ENCODE measurements at places on chromosomes 11 and 22.

- DNase-seq = no peak
These were observed 13.7 kb downstream of the ETS1 start for GRCh38 chr11:128573638-128574037.

DNA sequence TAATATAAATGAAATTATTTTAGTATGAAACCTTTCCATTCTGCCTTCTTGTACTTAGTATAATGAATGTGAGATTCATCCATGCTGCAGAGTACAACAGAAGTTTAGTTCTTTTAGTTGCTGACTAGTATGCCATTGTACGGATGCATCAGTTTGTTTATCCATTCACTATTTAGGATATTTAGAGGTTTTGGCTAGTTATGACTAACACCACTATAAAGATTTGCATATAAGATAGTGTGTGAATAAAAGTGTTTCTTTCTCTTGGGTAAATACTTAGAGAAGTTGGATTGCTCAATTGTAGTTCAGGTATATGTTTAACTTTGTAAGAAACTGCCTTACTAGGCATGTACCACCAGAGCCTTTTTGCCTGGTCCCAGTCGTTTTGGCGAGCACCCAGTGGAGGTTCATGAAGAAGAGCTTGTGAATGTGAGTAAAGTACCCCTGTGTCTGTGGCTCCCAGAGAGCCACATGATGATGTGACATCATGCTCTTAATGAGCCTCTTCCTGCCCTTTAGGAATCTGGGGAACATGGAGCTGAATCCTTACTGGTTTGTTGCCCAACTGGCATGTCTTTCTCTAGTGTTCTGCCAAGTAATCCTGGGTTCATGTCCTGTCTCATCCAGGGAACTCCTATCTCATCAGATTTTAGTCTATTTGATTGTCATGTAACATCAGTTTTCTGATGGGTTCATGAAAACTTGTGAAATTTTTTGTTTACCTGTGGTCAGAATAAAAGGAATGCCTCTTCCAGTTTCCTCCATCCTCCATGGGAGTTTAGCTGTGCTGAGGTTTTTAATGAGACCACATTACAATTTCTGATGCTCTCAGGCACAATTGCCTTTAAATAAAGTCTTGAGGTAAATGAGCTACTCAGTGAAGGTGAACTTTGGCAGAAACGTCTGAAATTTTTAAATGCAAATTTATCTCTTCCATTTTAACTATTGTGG is 234.8 kb downstream of the CASP12 start:
- DNase-seq = peak; percentile 7

GRCh38 chr11:65165410-65166317 is 4.4 kb upstream of the SPDYC start:
- no peak for DNase-seq

DNA sequence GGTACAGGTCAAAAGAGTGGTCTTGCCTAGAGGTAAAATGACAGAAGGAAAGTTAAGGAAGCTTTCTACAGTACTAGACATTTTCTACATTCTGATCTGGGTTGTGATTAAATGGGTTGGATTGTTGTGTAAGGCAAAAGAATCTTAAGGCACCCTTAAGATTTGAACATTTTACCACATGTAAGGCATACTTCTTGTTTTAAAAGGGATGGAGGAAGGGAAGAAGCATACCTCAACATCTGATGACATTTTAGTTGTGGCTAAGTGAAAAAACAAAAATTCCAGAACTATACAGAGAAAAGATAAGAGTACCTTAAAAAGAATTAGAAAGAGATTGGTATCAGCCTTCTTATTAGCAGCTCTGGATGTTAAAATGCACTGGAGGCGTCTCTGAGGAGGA is 356.0 kb upstream of the CADM1 start:
- no peak for DNase-seq

- no peak for DNase-seq
These were observed 29.9 kb downstream of the CCDC15 start for GRCh38 chr11:124983674-124984511.

GRCh38 chr22:24803064-24803542 is 2.9 kb upstream of the SGSM1 start:
- no peak for DNase-seq

- DNase-seq = no peak
These were observed 161.8 kb downstream of the SPON1 start for GRCh38 chr11:14124350-14124749.

GRCh38 chr11:77470504-77470903 is 3.4 kb downstream of the PAK1 start:
- DNase-seq = no peak

DNA sequence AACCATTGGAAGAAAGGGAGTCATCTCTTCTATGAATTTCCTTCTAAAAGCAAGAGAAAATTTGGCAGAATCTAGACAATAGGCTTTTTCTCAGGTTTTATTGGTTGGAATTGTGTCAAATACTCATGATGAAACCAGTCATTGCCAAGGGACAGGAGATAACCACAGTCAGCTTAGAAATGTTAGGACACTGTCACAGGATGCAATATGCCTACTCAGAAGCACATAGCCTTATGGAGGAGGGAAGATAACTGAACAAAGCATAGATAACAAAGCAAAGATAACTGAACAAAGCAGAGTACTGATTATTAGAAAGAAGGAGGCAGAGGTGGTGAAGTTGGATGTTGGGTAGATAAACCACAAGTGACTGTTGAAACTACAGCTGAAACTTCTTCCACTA is 303.5 kb upstream of the PDGFD start:
- DNase-seq = no peak

DNA sequence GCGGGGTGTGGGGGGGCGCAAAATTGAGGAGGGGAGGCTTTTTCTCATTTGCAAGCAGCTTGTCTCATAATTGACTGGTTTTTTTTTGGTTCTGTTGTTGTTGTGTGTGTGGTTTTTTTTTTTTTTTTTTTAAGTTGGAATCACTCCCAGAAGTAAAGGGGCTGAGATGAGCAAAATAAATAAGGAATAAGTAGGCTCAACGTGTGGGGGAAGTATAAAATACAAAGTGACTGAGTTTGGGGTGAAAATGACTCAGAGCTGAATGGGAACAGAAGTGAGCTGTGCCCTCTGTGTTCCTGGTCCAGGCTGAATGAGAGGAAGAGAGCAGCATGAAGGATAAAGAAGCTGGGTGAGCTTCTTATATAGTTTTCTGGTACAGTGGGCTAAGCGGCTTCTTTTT is 90.0 kb downstream of the GRIK4 start:
- DNase-seq = peak; percentile 33

GRCh38 chr11:9386086-9386485 is 1.6 kb downstream of the IPO7 start:
- no peak for DNase-seq

GRCh38 chr11:87966694-87967093 is 208.5 kb downstream of the RAB38 start:
- DNase-seq = no peak

DNA sequence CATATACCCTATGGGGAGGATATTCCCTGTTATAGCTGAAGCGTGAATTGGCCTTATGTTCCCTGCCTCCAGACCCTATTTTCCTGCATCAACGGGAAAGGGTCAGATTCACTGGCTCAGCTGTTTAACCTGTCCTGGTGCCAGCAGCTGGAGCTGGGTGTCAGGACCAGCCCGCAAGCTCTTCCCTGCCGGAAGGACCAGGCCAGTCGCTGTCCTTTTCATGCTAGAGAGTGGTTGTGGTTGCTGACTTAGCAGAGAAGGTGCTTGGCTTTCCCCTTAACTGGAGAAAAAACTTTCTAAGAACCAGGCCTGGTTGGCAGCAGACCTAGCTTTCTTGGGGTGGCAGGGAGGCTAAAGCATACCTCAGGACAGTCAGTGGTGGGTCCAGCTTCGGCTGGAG is 5.2 kb upstream of the SREBF2 start:
- no peak for DNase-seq

- no peak for DNase-seq
These were observed 59.6 kb downstream of the THAP12 start for GRCh38 chr11:76321340-76321739.

- no peak for DNase-seq
These were observed 9.3 kb downstream of the RPL3 start for GRCh38 chr22:39309881-39310714.

DNA sequence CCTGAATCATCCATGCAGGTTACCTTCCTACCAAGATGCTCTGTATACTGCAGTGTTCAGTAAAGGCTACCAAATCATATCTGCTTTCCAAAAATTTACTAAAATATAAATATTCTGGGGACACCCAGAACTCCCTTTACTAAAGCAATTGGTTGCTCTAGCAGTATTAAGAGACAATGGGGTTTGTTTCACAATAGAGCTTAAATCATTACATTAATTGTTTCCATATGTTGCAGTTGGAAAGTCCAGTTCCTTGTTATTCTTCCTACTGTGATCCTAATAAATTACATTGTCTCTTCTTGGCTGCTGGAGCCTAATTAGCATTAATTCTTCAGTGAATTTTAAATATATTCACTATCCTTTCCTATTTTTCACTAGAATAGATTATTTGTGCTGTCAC is 316.0 kb upstream of the MTNR1B start:
- no peak for DNase-seq

GRCh38 chr11:36033082-36033751 is 89.4 kb downstream of the LDLRAD3 start:
- DNase-seq = peak; percentile 65

DNA sequence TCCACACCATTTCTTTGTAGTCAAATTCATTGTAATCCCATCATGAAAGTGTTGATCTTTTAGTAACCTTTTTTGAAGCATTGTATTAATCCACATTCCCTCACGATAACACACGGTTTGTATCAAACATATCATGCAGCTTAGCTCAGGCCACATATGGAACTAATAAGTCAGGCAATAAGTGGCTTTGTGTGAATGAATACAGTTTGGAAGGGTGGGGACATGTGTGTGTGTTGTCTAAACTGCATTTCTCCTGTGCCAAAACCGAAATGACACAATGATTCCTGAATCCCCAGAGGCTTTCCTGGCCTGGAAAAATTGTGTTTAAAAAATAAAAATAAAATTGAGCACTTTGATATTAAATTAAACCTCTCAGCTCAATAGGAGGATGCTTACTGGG is 98.3 kb downstream of the WNT11 start:
- DNase-seq = no peak

DNA sequence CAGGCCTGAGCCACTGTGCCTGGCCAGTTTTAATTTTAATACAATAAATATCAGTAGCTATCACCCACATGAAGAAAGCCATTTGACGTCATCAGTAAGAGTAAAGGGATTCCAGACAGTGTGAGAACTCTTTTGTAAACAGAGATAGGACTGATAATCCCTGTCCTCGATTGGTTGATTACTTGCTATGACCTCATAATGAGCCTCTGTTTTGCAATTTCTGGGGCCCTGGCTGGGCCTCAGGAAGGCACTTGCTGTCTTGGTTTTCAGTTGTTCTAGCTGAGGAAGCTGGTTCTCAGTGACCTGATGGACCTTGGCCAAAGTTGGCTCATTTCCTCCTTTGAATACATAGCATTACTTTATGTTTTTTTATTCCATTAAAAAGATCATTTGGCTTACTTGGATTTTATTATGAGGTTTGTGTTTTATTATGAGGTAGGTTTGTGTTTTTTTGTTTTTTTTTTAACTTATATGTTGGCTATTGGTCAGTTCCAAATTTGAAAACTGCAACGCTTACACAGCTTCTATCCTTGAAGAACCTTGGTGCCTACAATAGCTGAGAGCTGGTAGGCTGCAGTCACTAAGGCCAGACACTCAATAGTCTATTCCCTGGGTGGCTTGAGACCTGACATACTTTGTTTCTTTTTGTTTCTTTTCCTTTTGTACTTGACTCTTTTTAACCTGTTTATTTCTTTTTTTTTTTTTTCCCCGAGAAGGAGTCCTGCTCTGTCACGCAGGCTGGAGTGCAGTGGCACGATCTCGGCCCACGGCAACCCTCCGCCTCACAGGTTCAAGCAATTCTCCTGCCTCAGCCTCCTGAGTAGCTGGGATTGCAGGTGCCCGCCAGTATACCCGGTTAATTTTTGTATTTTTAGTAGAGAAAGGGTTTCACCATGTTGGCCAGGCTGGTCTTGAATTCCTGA is 20.0 kb downstream of the MARK2 start:
- DNase-seq = peak; percentile 56

- no peak for DNase-seq
These were observed 17.7 kb downstream of the TXN2 start for GRCh38 chr22:36463783-36464184.
